Stimulated activated CD4-positive, alpha-beta T cell treated with anti-CD3 and anti-CD28 coated beads, TNF-alpha, amount 100 ng/mL, for 4 hours (primary cell): ENCODE measurements at places on chromosomes 6 and 20.

DNA sequence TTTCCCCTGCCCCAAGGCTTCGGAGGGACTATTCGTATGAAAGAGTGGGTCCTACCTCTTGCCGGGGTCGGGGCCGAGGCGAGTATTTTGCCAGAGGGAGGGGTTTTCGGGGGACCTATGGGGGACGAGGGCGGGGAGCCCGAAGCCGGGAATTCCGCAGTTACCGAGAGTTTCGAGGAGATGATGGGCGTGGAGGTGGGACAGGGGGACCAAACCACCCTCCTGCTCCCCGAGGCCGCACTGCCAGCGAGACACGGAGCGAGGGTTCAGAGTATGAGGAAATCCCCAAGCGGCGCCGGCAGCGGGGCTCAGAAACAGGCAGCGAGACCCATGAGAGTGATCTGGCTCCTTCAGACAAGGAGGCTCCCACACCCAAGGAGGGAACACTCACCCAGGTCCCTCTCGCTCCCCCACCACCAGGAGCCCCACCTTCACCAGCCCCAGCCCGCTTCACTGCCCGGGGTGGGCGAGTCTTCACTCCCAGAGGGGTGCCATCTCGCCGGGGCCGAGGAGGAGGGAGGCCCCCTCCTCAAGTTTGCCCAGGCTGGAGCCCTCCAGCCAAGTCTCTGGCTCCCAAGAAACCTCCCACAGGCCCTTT is 11.3 kb downstream of the PRRC2A start:
- DNase-seq = no peak

DNA sequence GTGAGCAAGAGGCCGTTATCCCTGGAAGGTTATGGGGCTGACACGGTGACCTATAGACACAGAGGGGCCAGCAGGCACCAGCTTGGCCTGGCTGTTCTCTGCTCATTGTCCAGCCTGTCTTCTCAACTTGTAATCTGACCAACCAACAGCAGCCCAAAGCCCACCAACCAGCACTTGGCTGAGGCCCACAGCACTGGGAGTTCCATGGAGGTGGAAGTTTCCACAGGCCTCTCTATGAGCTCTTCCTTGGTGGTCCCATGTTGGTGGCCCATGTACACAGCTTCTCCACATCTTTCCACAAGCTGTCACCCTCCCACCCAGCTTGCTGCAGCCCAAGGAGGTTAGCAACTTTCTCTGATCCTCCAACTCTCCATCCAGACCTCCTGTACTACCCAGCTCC is 56.2 kb upstream of the KLHL31 start:
- no peak for DNase-seq

GRCh38 chr6:34714663-34715062 is 18.1 kb upstream of the ILRUN start:
- DNase-seq = no peak

DNA sequence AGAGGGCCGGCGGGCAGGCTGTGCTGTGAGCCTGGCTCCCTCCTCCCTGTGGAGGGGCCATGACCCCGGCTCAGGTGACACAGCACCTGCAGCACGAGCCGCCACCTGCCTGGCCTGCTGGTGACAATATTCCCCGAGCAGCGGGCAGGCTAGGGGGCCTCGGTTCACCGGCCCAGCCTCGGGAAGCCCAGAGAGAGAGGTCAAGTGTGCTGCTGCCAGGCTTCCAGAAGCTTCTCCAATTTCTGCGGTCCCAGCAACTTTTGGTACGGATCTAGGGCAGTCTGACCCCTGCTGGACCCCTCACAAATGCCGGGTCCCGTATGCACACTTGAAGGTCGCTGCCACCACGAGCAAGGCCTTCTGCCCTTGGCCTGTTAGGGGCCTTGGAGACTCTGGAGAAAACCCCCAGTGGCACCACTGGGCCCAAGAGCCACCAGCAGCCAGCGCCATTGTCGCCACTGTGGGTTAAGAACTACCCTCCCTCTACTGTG is 38.6 kb upstream of the NOL4L start:
- no peak for DNase-seq

DNA sequence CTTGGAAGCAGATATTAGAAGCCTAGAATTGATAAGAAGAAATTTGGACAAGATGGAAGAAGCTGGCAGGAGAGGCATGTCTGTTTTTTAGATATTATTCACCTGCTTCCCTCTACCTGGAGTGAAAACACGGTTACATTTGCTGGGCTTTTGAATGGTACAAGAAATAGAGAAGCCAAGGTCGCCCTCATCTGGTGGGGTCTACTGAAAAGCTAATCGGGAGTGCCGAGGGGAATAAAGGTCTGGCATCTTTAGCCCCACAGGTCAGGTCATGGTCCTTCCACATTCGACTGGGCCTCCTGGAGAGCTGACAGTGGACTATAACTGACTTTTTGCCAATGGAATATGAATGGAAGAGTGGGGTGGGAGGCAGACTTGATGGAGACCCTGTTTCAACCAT is 4.6 kb upstream of the C2 start:
- no peak for DNase-seq

DNA sequence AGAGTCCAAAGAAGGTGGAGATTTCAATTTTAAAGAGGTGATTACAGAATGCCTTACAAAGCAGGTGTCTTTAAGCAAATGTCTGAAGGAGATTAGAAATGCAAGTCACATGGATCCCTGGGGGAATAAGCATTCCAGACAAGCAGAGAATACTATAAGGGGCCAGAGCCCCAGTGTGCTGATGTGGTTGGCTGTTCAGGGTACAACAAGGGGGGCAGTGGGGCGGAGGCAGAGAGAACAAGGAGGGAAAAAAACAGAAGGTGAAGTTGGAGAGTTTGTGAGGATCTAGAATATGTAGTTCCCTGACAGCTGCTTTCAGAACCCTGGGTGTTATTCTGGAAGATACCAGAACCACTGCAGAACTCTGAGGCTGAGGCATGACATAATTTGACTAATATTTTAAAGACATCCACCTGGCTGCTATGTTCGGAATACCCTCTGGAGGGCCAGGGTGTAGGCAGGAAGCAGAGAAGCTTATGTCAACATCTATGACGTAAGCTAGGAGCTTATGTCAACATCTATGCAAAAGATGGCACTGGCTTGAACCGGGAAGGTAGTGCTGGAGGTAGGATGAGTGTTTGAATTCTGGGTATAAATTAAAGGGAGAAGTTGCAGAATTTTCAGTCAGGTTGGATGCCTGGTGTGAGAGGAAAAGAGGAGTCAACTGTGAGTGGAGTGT is 276.3 kb upstream of the AGPAT4 start:
- DNase-seq = no peak

GRCh38 chr6:46370622-46371021 is 120.6 kb downstream of the RCAN2 start:
- DNase-seq = no peak

GRCh38 chr6:97053643-97054411 is 129.3 kb downstream of the KLHL32 start:
- DNase-seq = no peak

GRCh38 chr20:13029687-13030375 is 21.1 kb downstream of the SPTLC3 start:
- DNase-seq = no peak
